Amniotic stem cell (primary cell): ENCODE measurements at places on chromosomes 12 and 14.
A peak's percentile ranks its signal among the peaks of the same experiment; 100 is the strongest.

DNA sequence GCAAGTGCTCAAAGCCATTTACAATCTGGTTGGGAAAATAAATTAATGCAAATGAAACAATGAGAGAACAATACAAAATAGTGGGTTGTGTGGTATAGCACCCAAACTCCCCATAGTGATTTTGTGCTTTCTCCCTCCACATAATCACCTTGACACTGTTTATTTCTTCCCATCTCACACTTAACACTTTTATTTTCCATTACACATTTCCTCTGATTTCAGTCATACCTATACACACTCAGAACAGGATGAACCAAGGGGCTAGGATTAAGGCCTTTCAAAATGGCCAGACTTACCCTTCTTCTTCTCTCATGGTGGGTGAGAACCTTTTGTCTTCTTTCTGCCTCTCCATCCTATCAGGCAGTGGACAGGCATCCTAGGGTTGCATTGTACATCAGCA lies 13.9 kb upstream of the PDE1B start:
- no peak for DNase-seq

DNA sequence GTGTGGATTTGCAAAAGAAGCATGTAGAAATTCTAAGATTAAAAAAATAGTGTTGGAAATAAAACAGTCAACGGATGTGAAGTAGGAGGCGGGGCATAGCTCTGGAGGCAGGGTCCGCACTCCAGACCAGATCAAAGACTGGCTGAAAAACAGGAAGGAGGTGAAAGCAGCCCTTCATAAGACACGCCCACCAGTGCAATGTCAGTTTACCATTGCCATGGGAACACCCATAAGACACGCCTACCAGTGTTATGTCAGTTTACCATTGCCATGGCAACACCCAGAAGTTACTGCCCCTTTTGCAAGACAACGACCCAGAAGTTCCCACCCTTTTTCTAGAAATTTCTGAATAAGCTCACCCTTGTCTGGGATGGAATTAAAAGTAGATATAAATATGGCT lies 87.1 kb downstream of the FZD10 start:
- no peak for DNase-seq

DNA sequence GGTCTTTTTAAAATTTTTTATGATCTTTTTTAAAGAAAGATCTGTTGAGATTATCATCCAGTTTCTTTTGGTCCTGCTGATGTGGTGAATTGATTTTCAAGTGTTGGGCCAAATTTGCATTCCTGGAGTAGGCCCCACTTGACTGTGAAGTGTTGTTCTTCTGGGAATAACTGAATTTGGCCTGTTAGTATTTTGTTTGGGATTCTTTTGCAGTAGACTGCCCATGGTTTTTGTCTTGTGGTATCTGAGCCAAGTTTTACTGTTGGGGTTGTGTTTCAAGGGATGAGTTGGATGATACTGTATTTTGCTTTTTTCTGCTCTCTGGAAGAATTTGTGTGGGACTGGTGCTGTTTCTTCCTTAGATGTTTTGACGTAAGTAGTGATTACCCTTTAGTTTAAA lies 4.0 kb upstream of the SYCP3 start:
- no peak for DNase-seq

DNA sequence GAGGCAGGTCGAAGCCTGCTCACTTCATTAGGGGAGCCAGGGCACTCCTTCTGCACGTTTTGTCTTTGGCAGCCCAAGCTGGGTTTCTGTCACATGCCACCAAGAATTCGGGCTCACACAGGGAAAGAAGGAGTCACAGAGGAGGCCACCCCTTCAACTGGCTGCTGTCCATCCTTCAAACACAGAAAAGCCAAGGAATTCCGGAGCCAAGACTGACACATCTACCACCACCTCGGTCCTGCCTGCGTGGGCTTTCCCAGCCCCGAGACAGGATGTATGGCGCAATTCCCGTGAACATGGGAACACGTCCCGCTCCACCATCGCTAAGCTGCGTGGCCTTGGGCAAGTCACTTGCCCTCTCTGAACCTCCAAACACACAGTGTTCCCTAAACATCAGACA lies 70.4 kb downstream of the NCOR2 start:
- DNase-seq, result no peak

- no peak for DNase-seq
Observed at GRCh38 chr12:24742378-24742777, 206.5 kb downstream of the BCAT1 start.

GRCh38 chr14:23296012-23296777 lies 6.5 kb downstream of the PPP1R3E start:
- DNase-seq, result no peak

- no peak for DNase-seq
Observed at GRCh38 chr12:106150555-106150954, 11.8 kb upstream of the NUAK1 start.

DNA sequence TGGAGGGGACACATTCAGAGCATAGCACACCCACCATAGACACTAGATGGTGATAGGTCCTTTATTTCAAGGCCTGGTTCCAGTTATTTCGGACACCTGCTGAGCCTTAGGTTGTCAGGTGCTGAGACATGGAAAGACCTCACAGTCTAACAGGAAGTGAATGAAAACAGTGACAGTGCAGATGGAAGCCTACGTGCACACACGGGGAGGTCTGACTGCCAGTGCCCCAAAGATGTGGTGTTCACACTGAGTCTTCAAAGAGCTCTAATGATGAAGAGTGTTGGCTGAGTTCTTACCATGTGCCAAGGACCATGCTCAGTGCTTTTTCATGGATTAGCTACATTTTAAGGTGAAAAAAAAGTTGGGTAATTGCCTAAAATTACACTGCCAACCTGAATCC lies 46.6 kb downstream of the CKB start:
- no peak for DNase-seq

GRCh38 chr12:103715494-103715893 lies 125.5 kb downstream of the NT5DC3 start:
- no peak for DNase-seq

- DNase-seq, result no peak
Observed at GRCh38 chr12:92077530-92077929, 68.1 kb downstream of the BTG1 start.

GRCh38 chr12:50572287-50572686 lies 67.5 kb downstream of the DIP2B start:
- DNase-seq, result no peak

DNA sequence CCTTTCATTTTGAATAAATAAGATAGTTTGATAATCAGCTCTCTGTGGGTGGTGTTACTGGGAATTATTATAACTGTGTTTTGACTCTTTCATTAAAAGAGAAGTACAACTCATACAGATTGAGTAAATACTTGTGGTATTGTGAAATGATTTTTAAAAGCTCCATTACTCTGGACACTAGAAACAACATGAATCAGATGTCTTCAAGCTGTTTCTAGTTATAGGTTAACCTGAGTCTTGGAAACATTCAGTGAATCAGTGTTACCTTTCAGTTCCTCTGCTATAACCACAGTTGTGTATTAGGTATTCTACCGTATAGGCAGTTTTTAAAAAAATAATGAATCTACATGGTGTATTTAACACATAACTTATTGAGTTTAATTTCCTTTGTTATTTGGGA lies 128.4 kb upstream of the SSTR1 start:
- DNase-seq, result no peak

DNA sequence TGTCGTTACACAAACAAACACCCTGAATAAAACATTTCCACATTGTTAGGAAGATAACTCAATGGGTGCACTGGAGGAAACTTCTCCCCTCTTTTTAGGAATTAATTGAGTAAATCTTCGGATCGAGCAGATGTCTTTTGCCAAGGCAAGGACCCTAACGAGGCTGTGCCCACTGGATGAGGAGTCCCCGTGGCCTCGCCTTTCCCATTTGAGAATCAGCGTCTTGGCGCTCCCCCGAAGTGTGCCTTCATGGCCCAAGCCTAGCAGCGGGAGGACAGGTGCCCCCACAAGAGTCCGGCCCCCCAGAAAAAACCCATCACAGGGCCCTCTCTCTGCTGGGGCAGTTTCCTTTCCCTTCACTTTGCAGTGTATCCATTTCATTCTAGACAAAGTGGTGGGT lies 246.6 kb downstream of the BCL11B start:
- DNase-seq, result no peak

DNA sequence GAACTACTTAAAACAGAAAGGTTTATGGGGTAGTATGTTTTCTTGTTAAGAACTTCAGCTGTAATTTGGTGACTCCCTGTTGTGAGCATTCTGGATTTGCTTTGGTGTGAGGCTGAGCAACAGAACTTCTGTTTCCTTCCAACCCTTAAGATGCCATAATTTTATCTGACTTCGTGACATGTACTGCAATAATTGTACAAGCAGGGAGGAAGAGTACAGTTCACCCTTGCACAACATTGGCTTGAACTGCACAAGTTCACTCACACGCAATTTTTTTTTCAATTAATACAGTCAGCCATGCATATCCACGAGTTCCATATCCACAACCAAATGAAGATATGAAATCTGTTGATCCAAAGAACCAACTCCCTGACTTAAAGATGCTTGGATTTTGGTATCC lies 42.9 kb upstream of the ANKS1B start:
- DNase-seq, result no peak

GRCh38 chr12:18967814-18968213 lies 161.7 kb upstream of the PLEKHA5 start:
- DNase-seq, result no peak

DNA sequence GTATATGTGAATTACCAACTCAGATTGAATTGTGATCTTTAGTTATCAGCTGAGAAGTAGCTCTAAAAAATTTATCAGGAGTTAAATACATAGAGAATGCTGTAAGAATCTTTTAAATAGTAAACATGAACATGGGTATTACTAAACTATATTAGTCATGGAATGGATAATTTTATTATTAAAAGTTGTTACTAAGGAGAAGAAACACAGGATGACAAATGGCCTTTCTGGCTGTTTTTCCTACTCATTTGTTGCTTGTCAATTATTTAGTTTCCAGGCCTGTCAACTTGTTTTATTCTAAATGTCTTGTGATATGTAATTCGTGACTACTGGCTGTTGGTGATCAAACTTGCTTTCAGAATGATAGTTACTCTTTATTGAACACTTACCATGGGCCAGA lies 58.7 kb downstream of the KTN1 start:
- DNase-seq, result no peak

- DNase-seq, result peak; percentile 30
Observed at GRCh38 chr12:124391340-124392261, 96.7 kb downstream of the RFLNA start.

GRCh38 chr12:124392271-124392666 lies 97.4 kb downstream of the RFLNA start:
- DNase-seq, result no peak

GRCh38 chr12:118328486-118329330 lies 44.0 kb downstream of the TAOK3 start:
- no peak for DNase-seq

- DNase-seq, result no peak
Observed at GRCh38 chr12:104652910-104653309, 196.2 kb downstream of the CHST11 start.

GRCh38 chr14:20848316-20848954 lies 42.8 kb upstream of the RNASE3 start:
- DNase-seq, result no peak

GRCh38 chr14:55777877-55778276 lies 197.9 kb downstream of the KTN1 start:
- DNase-seq, result no peak

DNA sequence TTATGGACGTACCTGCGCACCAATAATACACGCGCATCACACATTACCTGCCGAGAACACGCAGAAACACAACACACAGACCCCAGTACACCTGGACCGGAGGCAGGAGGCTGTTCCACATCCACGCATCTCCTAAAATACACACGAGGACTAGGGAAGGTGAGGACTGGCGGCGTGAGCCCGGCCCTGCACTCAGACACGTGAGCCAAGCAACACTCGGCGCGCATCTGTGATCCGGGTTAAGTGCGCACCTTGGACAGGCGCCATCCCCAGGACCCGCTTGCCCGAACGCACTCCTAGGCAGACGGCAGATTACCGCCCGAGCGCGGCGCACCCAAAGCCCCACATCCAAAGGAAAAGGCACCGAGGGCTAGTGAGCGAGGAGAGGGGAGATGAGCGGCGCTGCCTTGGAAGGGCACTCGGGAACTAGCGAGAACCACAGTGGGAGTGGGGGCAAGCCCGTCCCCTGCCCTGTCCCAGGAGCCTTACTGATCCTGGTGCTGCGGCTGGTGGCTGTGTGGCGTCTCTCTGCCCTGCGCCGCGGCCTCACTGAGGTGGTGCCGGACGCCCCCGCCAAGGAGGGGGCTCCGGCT lies 417 bp downstream of the GLS2 start:
- no peak for DNase-seq

DNA sequence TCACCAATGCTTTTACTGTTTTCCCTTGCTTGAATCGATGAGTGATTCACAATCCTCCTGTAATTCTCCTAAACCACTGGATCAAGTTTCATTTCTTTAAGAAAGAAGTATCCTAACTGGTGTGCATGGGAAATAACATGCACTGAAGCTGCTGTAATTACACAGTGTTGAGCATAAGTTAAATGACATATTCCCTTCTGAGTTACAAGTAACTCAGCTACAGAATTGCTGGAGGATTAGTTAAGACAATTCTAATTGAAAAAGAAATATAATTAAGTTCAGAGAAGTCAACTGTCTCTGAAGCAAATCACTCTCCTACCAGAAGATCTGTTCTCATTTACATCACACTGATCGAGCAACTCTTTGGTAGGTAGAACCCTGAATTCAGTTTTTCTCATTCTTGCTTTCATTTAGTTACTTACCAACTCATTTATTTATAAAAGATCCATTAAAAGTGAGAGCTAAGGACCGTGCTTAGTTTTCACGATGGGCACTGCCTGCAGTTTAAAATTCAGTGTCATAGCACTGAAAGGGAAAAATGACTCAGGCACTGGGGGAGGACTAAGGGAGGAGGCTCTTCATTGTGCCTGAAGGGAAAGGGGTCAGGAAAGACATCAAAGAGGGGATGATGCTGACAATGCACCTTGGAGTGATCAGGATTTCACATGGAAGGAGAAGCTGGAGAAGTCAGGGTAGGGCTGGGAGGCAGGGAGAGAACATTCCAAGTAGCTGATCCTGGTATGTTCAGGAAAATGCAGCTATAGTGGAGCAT lies 327.2 kb downstream of the EMP1 start:
- no peak for DNase-seq

DNA sequence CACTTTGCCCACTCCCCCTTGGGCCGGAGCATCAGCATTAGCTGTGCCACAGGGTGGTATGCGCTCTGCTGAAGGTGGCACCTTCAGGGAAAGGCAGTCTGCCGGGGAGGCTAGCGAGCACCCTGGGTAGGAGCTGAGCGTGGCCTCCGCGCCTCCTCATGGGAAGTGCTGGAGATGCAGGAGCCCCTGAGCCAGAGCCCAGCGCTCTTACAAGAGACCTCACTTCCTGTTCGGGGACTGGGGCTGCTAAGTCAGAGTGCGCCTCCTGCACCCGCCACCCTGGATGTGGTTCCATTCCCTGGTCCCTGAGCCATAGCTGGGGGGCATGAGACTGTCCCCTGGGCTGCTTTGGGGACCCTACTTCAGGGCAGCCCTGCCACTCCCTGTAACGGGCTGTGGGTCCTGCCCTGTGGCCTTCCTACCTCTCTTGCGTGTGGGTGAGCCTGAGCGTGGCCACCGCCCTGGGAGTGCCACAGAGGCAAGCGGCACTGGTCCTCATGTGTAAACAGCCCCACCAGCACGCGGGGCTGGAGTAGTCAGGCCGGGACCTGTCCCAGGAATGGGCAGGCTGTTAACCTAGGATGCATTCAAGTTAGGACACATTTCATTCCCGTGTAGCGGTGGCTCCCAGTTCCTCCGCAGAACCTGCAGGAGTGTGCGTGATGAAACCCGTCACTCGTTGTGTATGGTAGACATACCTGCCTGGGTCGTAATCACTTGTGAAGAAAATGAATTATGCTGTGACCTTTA lies 19.4 kb downstream of the COA8 start:
- no peak for DNase-seq

GRCh38 chr14:33780035-33780434 lies 170.8 kb downstream of the EGLN3 start:
- no peak for DNase-seq
